ENCODE measurements at places on chromosomes 7 and 10.

DNA sequence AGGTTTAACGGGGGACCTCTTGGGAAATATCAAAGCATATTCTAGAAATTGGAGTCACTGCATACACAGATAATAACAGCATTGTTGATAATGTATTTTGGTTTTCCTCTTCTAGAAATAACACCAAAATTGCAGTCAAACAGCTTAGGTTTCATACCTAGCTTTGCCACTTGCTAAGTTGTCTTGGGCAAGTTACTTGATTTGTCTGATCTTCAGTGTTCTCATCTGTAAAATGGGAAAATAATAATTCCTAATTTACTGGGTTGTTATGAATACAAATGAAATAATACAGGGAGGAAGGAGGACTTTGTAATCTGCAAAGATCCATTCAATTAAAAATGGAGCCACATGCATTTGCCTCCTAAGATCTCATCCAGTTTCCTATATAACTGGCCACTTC, 20.3 kb upstream of the NUP205 start:
- no peak for DNase-seq

- DNase-seq: no peak
Observed at GRCh38 chr7:101693498-101694091, 64.5 kb upstream of the MYL10 start.

GRCh38 chr7:27082171-27082570, 13.6 kb downstream of the HOXA1 start:
- no peak for DNase-seq

DNA sequence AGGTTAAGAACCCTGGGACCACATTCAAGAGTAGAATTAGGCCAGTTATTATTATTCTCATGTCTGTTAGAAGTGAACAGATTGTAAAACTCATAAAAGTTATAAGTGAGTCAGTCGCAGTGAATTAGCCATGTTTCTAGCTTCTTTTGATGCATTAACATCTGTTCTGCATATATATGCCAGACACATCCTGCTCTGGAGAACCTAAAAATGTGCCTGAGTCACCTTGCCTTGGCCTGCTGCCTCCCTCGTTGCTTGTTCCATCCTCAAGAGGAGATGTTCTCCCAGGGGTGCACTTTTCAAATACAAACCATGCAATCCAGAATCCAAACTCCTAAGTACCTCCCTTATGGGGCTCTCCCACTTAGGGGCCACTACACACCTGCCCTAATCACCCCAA, 14.8 kb downstream of the TSPAN12 start:
- peak; percentile 12 for DNase-seq

DNA sequence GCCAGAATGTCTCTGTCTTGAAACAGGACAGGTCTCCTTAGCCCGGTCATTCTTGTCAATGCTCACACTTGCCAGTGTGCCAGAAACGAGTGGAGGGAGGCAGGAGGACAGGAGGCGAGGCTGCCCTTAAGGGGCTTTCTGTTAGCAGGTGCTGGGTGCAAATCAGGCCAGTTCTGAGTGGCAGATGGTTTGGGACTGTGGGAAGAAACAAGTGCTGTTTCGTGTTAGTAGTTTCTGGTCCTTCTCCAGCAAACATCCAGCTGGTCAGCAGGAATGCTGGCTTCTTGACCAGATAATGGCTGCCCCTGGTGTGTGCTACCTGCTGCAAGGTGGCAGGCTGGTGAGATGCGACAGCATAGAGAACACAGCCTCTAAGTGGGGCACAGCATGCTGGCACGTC, 8.2 kb upstream of the NDUFB2 start:
- no peak for DNase-seq

DNA sequence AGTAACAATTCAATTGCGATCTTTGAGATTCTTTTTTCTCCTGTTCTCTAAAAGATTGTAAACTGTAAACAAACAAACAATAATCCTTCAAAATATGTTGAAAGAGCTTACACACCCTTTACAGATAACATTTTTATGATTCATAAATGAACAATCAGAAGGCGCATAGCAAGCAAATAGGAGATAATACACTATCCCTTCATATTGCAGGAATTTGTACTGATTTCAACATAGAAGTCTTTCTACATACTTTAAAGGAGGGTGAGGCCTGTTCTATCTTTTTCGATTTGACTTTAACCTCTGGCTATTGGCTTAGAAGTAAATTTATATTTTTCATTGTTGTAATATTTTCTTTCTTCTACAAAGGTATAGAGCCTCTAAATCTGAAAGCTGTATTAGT, 57.2 kb downstream of the TFEC start:
- DNase-seq: no peak

- peak; percentile 43 for DNase-seq
Observed at GRCh38 chr7:20642166-20642565, 26.7 kb downstream of the ABCB5 start.

DNA sequence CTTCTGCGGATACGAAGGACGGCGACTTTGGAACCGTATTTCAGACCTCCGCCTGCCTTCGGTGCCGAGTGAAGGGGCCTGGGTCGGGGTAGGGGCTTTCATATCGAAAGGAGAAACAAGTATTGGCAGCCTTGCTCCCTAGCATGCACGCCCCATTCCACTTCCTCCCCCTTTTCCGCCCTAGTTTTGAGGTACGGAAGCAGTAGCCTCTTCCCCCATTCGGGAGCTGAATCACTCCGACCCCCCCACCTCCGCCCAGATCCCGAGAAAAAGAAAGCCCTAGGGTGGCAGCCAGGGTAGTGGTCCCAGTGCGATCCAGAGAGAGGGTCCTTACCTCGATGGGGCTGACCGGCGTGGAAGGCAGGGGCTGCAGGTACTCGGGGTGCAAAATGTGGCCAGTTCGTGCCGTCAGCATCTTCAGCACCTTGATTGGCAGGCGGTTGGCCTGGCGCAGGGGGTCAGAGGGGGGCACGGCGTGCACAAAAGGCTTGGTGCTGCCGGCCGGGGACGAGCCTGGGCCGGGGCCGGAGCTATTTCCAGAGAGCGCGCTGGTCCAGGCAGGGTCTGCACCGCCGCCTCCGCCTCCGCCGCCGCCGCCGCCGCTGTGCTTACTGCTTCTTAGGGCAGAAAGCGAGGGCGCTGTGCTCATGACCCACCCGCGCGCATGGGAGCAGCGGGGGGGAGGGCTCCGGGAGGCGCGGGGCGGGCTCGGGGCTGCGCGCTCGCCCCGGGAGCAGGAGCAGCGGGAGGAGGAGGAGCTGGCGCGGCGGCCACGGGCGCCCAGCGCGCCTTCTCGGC, 594 bp downstream of the ZNF503 start:
- peak; percentile 80 for DNase-seq

- no peak for DNase-seq
Observed at GRCh38 chr7:117424090-117424829, 3.0 kb downstream of the ASZ1 start.

- no peak for DNase-seq
Observed at GRCh38 chr7:98398567-98399372, 2.1 kb downstream of the BAIAP2L1 start.

DNA sequence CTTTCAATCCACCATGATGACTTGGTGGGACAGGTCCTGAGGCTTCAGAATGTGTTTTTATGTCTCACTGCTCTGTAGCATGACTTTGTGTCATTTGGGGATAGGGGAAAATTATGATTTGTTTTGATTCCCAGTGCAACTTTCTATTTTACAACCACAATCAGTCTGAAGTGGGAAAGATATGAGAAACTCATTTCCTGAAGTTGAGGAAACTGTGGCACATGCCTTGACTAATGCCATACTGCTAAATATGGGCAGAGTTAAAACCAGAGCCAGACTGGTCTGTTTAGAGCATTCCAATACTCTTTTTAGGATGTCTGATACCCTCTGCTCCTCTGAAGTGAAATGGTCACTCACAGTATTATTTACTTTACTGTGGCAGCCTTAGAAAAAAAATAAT, 307.7 kb downstream of the ADRA2A start:
- no peak for DNase-seq

GRCh38 chr10:44292390-44293002, 92.4 kb downstream of the CXCL12 start:
- DNase-seq: no peak

DNA sequence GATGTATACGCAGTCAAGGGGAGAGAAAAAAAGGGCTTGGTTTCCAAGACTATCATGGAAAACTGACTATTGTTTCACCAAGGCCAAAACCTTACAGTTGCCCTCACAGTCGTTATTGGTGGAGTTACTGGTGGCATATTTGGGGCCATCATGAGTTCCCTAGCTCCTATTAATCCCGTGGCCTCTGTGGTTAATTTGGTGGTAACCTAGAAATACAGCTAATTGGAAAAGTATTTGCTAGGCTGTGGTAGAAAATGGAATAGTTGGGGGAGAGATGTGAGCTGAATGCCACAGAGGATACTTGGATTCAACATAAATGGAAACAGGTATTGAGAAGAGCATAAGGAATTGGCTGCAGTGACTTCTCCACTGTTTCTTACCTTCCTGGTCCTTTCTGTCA, 450.7 kb downstream of the KCNMA1 start:
- peak; percentile 57 for DNase-seq

Measured in fibroblast of skin of scalp (primary cell).